ENCODE measurements at places on chromosomes 2 and 18. TPM values are rescaled to one million over a fixed set of nuclear protein-coding genes. Genes with fewer than 3 reads are reported as not detected.

C2orf66 gene
- total RNA-seq = 0.20 TPM

DNA sequence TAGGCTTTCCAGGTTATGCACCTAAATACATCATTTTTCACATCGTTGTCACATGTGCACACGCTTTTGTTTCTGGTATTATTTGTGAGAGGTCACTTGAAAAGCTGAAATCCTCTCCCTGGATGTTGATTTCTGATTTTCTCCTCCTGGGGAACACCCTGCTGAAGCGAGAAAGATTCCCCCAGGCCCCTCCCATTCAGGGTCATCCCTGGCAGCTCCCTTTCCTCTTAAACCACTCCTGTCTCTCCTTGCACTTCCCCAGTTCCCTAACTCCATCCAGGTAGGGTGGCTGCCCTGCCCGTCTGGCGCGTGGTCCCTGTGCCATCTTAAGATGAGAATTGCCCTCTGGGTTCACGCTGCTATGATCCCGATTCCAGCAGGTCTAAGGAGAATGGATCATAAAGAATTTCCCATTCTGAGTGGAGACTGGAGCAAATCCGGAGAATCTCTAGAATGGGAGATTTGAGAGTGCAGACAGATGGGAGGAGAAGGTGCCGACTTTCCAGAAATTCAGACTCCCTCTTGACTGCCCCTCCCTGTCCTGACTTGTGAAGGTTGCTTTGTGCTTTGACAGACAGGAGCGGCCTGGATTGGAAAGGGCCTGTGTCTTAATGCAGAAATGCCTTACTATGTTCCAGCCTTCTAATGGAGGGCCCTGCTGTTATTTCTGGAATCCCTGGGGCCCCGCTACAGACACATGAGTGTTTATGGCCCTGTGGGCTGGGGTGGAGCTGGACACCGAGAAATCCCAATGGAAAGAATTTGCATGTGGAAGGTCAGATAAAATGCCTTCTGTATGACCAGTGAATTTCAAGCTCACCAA is 1.3 kb upstream of the YWHAQ start:
- peak overlapping the region; percentile 95 for H3K4me3 ChIP-seq
- peaks cover 33% of the 10 kb centered on the region for H3K36me3 ChIP-seq
- H3K27ac ChIP-seq = peak overlapping the region; percentile 96
- H3K27me3 ChIP-seq = peaks cover 14% of the 10 kb centered on the region

DNA sequence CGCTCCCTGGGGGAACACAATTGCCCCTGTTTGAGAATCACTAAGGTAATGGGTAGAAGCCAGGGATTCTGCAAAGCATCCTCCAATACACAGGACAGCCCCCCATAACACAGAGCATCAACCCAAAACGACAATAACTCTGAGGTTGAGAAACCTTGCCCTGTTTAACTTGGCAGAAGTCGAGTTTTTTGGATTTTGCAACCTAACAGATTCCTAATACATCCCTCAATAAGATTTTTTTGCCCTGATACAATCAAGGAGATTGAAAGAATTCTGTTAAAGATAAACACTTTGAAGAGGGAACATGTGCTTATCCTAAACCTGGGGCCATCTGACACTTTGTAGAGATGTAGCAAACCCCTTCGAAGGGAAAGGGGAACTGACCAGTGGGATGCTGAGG is 92.5 kb upstream of the ZNF532 start:
- H3K4me1 ChIP-seq = peaks cover 17% of the 10 kb centered on the region
- H3K27me3 ChIP-seq = peaks cover 33% of the 10 kb centered on the region
- H3K27ac ChIP-seq = no peak overlapping the region

DNA sequence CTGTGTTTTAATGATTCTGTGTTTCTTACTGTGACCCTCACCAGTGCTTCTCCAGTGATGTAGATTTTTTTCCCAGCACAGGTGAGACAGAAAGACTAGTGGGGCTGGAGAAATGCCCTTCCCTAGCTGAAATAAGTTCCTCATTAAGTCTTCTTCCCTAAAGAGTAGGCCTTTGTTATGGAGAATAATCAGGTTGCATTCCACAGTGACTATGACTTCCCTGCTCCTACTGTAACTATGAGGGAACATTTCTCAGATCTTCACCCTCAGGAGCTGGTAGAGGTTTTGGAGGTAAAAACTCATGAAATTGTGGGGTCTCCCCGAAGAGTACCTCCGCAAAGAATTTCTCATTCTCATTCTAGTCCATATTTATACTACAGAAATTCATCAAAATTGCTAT is 286.2 kb downstream of the GRB14 start:
- no peak overlapping the region for H3K4me3 ChIP-seq
- H3K36me3 ChIP-seq = no peaks in the 10 kb centered on the region

- DNase-seq = no peak
- H3K27ac ChIP-seq = no peak overlapping the region
- no peaks in the 10 kb centered on the region for H3K36me3 ChIP-seq
- H3K27me3 ChIP-seq = no peaks in the 10 kb centered on the region
- no peaks in the 10 kb centered on the region for H3K4me1 ChIP-seq
These were observed 1324.5 kb upstream of the DDX18 start for GRCh38 chr2:116489944-116490343.

GRCh38 chr2:58601017-58601416 is 359.9 kb upstream of the FANCL start:
- H3K4me3 ChIP-seq = no peak overlapping the region
- H3K36me3 ChIP-seq = no peaks in the 10 kb centered on the region
- no peaks in the 10 kb centered on the region for H3K4me1 ChIP-seq
- H3K27ac ChIP-seq = no peak overlapping the region

Data from activated CD4-positive, alpha-beta T cell treated with anti-CD3 and anti-CD28 coated beads, Interleukin-2, amount 10 ng/mL, durations not matched to agents 7 days and 5 days (primary cell).